ENCODE measurements at places on chromosomes 16 and 17.

GRCh38 chr17:36943250-36944191 is 5.2 kb upstream of the AATF start:
- peak; percentile 3 for DNase-seq

DNA sequence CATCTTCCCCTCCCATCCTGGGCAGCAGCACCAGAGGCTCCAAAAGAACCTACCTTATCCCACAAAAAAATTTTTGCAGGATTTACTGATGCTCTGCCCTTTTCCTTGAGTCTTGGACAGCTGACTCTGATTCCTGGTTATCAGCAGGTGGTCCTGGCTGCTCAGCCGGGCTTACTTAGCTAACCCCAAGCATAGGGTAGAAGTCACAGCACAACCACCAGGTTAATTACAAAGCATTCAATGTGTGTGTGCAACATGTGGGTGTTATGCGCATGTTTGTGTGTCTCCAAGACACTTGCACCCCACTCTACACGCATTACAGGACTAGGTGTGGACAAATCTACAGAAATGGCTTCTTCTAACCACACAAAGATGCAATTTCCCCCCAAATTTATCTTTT is 36.3 kb downstream of the PECAM1 start:
- no peak for DNase-seq

- no peak for DNase-seq
These were observed 101.5 kb downstream of the MGAT5B start for GRCh38 chr17:76969598-76970172.

GRCh38 chr16:82027629-82028064 is 7.4 kb upstream of the HSD17B2 start:
- no peak for DNase-seq

- no peak for DNase-seq
These were observed 8.8 kb downstream of the RUNDC1 start for GRCh38 chr17:42989141-42989540.

- DNase-seq: no peak
These were observed 2.2 kb downstream of the UBALD1 start for GRCh38 chr16:4612474-4612931.

- peak; percentile 87 for DNase-seq
These were observed 13.5 kb downstream of the SPHK1 start for GRCh38 chr17:76397687-76398522.

DNA sequence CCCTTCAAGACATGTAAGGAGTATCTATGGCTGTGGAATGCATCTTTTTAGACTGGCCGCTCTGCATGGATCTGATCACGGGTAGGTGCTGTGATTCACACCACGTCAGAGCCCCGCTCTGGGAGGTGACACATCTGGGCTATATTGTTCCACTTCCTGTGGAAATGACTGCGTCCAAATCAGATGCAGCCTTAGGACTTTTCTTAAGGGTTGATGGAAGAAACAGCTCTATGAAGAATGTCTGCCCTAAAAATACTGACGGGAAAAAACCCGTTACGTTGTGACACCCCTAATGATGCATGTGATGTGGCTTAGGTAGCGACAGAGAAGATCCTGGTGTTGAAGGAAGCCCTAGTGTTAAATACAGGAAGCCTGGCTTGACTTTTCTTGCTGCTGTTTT is 12.2 kb downstream of the BANP start:
- DNase-seq: no peak

- no peak for DNase-seq
These were observed 111.1 kb downstream of the OR1D5 start for GRCh38 chr17:2952174-2952845.

DNA sequence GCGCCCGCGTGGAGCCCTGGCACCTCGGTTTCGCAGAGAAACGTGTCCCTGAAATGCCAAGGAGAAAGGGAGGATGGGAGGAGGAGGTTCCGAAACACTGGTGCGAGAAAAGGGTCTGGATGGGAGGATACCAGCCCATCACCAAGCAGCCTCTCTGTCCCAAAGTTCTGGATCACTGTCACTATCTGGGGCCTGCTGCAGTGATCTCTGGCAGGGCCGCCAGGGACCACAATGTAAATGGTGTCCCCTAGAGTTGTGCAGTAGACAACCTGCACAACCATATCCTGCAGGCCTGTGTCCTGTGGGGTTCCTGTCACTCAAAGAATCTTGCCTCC is 229.3 kb downstream of the C16orf78 start:
- no peak for DNase-seq

DNA sequence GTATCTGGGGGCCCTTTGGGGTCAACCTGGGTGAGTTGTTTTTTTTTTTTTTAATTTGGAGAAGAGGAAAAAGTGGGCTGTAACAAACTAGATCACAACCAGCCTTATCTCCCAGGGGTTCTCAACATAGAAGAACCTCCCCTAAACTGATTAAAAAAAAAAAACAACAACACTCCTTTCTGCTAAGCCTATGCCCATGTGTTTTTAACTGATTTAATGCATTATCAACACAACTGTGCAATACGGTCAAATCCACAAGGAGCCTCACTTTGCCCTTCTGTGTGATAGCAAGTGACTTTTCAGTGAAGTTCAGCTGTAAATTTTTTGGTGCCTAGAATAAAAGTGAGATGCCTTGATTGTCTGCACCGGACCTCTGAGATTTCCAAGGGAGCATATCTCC is 646 bp downstream of the MYH11 start:
- DNase-seq: no peak

- peak; percentile 44 for DNase-seq
These were observed 32.7 kb upstream of the RPH3AL start for GRCh38 chr17:385178-385835.

DNA sequence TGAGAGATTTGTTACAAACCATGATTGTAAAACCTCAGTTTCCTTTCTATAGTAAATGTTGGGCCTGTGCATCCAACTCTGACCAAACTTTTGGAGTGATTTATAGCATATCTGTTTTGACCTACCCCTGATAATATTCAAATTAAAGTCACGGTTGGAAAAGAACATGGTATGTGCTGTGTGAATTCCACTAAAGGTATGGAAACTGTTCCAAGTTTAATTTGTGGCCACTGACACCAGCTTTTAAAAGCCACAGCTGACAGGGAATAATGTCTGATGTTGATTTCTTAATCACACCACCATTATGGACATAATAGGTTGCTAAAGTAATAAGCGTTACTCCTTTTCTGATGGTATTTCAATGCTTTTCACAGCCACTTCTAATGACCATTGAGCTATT is 1215.9 kb downstream of the CDH8 start:
- DNase-seq: no peak

- DNase-seq: no peak
These were observed 41.3 kb downstream of the GRIN2C start for GRCh38 chr17:74818291-74818938.

GRCh38 chr17:65913326-65913850 is 278.5 kb downstream of the CEP112 start:
- no peak for DNase-seq

DNA sequence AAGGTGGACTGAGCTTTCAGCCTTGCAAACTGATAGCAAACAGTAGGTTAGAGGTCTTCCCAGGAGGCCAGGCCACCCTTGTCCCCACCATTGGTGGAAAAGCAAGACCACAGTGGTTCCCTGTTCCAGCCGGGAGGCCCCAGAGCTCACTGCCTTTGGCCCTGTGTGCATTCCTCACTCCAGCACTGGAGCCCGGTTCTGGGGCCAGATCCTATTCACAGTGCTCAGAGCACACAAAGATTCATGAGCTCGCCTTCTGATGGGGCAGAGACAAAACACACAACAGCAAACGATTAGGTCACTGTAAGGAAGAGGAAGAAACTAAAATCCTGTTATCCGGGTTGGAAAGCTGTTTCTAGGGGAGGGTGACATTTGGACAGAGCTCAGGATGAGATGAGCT is 5.6 kb upstream of the PGS1 start:
- DNase-seq: no peak

DNA sequence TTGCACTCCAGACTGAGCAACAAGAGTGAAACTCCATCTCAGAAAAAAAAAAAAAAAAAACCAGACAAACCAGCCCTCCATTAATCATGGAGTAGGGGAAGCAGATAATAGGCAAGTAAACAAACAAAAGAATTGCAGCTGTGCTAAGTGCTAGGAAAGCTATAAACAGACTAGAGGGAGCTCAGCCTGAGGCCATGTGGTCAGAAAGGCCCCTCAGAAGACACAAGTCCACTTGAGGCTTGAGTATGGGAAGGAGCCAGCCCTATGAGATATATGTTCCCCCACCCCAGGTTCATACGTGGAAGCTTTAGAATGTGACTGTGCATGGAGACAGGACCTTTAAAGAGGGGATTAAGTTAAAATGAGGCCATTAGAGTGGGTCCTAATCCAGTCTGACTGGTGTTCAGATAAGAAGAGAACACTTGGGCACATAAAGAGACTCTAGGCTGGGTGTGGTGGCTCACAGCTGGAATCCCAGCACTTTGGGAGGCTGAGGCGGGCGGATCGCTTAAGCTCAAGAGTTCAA is 132.6 kb upstream of the NOL11 start:
- DNase-seq: no peak

- DNase-seq: no peak
These were observed 47.1 kb downstream of the AIPL1 start for GRCh38 chr17:6387858-6388257.

GRCh38 chr17:81419319-81419885 is 24.1 kb downstream of the BAHCC1 start:
- DNase-seq: peak; percentile 90

DNA sequence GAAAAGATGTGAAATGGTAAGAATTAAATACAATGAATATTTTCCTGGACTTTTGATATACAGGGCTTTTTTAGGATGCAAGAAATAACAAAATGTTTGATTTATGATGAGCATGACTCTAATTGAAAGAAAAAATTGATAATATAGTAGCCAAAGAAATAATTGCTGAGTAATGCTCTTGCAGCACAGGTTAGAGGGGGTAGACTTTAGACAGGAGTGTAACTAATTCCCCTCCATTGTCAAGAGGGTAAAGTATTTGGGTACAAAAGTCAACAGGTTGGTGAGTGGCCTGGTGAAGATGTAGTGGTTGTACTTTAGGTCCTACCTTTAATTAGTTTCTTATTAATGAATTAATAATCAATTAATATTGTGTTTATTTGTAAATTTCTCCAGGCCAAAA is 912.3 kb downstream of the KCNJ2 start:
- DNase-seq: no peak

DNA sequence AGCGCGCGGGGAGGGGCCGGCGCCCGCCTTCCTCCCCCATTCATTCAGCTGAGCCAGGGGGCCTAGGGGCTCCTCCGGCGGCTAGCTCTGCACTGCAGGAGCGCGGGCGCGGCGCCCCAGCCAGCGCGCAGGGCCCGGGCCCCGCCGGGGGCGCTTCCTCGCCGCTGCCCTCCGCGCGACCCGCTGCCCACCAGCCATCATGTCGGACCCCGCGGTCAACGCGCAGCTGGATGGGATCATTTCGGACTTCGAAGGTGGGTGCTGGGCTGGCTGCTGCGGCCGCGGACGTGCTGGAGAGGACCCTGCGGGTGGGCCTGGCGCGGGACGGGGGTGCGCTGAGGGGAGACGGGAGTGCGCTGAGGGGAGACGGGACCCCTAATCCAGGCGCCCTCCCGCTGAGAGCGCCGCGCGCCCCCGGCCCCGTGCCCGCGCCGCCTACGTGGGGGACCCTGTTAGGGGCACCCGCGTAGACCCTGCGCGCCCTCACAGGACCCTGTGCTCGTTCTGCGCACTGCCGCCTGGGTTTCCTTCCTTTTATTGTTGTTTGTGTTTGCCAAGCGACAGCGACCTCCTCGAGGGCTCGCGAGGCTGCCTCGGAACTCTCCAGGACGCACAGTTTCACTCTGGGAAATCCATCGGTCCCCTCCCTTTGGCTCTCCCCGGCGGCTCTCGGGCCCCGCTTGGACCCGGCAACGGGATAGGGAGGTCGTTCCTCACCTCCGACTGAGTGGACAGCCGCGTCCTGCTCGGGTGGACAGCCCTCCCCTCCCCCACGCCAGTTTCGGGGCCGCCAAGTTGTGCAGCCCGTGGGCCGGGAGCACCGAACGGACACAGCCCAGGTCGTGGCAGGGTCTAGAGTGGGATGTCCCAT is 232.8 kb downstream of the SEC14L1 start:
- peak; percentile 75 for DNase-seq

DNA sequence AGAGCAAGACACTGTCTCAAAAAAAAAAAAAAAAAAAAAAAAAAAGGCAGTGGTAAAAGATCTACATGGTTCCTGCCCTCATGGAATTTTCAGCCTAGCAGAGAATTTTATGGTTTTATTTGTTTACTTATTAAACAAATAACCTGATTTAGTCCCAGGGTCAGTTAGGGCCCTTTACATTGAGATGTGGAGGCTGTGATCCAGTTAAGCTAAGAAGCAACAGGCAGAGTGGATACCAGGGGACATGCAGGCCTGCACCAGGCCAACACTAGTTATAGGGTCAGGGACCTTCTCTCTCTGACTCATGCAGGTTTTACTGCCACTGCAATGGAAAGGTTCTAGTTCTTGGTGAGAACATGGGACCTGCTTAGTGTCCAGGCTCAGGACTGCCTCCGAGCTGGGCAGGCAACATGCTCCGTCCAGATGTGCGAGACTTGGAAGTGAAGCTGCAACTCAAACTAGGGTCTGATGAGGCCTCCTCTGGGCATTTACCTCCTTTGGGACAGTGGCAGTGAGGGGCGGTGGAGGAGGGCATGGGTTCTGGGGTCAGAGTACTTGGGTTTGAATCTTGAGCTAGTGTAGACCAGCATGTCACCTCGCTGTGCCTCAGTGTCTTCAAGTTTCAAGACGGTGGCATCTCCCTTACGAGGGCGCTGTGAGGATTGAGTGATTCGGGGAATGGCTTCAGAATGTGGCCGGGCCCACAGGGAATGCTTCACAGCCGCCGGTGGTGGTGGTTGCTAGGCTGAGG is 301.8 kb downstream of the CPPED1 start:
- DNase-seq: no peak

All from uterus (tissue), 4 donors.